ENCODE measurements at places on chromosomes 12 and 14.

DNA sequence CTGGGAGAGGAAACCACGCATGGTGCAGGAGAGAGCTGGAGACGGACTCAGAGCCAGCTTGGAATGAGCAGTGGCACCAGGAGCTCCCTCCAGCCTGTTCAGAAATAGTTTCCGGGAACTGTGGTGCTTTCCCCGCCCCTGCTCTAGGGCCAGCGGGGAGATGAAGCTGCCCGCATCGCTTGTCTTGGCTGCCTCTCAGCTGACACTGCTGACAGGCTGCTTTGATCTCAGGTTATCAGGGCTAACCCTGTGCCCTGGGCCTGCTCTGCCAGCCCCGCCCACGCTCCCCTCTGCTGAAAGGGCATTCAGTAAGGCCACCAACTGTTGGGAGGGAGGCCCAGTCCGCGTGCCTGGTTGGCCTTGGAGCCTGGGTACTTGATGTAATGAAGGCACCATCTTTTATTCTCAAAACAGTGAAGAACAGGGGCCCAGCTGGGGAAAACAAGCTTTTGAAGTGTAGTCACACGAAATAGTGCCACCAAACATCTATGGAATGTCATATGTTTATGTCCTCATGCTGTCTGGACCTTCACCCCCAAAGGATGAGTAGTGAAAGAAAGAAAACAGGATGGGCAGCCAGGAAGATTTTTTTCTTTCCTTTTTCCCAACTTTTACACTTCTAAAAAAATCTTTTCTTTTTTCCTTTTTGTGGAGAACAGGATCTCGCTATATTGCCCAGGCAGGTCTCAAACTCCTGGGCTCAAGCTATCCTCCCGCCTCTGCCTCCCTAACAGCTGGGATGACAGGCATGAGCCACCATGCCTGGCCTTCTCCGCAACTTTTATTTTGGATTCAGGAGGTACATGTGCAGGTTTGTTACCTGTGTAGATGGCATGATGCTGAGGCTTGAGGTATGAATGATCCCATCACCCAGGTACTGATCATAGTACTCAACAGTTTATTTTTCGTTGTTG, 115.9 kb upstream of the TBX3 start:
- no peak for DNase-seq

- no peak for DNase-seq
These were observed 31.7 kb upstream of the C2CD5 start for GRCh38 chr12:22576065-22576464.

DNA sequence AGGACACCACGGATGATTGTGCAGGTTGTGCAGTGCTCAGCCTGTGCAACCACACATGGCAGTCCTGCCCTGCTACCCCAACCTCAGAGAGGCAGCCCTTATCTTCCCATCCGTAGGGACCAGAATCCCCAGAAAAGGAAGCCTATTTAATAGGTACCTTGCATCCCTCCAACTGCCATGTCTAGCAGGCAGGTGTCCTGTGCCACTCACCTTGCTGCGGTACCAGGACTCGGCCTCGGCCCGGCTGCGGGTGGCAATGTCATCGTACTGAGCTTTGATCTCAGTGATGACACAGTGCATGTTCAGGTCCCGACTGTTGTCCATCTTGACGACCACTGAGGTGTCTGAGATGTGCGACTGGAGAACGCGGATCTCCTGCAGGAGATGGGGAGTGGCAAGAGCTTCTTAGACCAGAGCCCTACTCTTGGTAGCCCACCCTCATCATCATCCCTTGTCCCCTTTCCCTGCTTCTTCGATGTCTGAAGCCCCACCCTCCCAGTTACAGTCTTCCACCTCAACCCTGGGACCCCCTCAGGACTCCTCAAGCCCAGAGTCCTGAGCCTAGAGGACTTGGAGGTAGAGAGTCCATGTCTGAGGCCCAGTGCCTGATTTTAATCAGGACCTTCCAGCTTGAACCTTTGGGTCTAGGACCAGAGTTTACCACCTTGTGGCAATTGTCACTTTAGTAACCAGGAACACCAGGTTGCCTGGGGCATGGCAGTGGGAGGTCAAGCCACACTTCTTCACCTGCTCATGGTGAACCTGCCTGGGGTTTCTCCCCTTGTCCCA, 20.5 kb downstream of the KRT7 start:
- no peak for DNase-seq

DNA sequence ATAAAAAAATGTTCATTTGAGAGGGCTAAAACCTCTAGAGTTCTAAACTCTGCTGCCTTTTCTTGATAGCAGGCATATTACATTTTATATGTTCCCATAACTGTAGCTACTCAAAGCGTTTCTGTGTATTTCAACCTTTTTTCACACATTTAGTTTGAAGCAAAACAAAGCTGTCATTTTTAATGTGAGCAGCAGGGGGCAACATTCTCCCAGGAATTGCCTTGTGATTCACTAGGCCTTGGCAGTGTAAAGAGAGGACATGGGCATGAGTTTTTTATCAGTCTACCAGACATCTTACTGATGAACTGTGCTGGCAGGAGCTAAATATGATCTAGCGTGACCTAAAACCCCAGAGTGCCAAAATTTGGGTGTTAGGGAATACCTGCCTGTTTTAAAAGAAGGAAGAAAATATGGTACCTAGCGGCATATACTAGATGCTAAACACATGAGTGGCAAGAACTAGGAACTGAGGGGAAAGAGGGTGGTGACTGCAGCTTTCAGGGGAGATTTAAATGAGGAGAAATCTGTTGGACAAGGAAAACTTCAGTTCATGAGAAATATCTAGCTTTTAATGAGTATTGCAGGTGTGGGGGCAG, 65.3 kb downstream of the IFT43 start:
- DNase-seq = no peak

- no peak for DNase-seq
These were observed 33.4 kb upstream of the DCN start for GRCh38 chr12:91215940-91216454.

All from GOT3 (cell line).